Stimulated activated naive B cell treated with anti-CD40 and anti-IgM and Interleukin-4, amounts not matched to agents 10 μg/mL and 1 μg/mL and 100 μg/mL, for 72 hours (primary cell): ENCODE measurements at places on chromosomes 7 and 10.

- peaks cover 26% of the 10 kb centered on the region for H3K4me1 ChIP-seq
- DNase-seq, result peak; percentile 51
- H3K27me3 ChIP-seq, result peaks cover 28% of the 10 kb centered on the region
- H3K36me3 ChIP-seq, result peaks cover 6% of the 10 kb centered on the region
Measured at GRCh38 chr10:71974489-71975021, 10.4 kb downstream of the CHST3 start.

DNA sequence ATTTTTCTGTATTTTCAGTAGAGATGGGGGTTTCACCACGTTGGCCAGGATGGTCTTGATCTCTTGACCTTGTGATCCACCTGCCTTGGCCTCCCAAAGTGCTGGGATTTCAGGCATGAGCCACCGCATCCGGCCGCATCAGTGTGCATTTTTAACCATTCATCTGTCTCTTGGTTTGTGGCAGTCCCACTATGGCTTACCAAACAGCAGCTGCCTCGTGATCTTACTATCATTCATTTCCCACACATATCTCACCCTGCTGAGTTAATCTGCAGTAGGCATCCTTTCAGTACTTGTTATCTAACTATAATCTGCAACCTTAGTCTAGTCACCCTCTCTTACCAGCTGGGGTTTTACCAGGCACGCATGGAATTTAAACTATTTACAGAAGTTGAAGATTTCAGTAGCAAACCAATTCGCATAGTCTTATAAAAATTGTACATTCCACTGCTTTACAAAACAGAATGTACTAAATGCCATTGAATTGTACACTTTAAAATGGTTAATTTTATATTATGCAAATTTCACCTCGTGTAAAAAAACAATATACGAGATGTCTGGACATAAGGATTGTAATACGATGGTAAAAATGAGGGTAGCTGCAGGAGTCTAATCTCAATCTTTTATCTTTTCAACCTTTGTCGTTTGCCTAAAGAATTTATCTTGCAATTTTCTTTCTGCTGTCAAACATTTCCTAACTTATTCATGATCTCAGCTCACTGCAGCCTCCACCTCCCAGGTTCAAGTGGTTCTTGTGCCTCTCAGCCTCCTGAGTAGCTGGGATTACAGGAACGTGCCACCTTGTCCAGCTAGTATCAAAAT, 4.6 kb upstream of the TBC1D12 start:
- no peak overlapping the region for H3K4me3 ChIP-seq
- no peak overlapping the region for H3K27ac ChIP-seq
- H3K27me3 ChIP-seq, result peaks cover 28% of the 10 kb centered on the region

- no peak overlapping the region for H3K4me3 ChIP-seq
- H3K27ac ChIP-seq, result no peak overlapping the region
- H3K4me1 ChIP-seq, result no peaks in the 10 kb centered on the region
- H3K27me3 ChIP-seq, result peaks cover 29% of the 10 kb centered on the region
Measured at GRCh38 chr10:49748006-49748405, 14.1 kb downstream of the OGDHL start.

DNA sequence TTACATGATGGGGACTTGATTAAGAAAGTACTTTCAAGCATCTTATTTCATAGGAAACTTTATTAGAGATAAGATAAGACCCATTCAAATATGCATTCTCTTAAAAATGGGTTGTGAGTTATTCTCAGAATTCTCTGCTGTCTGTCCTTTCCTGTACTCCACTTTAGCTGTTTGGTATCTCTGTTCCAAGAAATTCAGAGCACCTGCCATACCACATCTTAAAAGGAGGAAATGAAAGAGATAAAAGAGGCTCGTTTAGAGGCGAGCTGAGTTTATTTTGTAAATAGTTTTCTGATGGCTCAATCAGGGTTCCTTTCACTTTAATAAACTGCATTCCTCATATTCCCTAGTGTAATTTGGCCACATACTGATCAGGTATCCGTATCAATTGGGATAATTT, 87.2 kb downstream of the MDFIC start:
- no peak for DNase-seq
- H3K4me1 ChIP-seq, result peaks cover 19% of the 10 kb centered on the region
- H3K36me3 ChIP-seq, result peaks cover 42% of the 10 kb centered on the region
- peak overlapping the region; percentile 37 for H3K4me3 ChIP-seq

DNA sequence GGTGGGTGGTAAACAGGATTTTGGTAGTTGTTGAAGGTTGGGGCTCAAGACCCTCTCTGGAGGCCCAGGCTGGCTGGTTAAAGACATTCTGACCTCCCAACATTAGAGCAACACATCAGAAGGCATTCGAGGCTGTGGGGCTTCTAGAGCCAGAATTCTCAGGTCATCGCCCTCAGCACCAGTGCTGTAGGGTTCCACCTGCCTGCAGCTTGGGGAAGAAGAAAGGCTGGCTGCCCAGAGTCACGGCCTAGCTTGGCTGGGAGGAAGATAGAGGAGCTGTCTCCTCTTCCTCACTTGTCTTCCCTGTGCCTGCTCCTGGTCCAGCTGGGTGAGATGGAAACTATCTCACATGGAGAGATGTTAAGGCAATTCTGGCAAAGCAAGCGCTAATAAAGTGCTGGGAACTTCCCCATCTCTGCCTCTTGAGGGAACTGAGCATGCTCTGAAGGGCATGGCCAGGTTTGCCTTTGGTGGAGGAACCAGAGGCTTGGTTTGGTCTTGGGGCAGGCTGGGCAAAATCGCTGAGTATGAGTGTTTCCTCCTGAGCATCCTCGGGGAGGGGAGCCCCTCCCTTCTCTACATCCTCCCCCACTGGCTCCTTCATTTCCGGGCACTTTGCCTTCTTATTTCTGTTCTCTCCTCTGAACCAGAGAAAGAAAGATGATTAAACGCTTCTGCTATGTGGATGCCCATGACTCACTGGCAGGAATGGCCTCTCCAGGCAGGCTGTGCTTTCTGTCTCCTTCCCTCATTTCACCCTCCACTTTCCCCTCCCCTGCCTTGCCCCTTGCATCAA, 509.0 kb upstream of the PODXL start:
- H3K36me3 ChIP-seq, result no peaks in the 10 kb centered on the region
- DNase-seq, result no peak
- H3K4me1 ChIP-seq, result no peaks in the 10 kb centered on the region
- no peaks in the 10 kb centered on the region for H3K27me3 ChIP-seq
